Cortex of kidney (tissue), 1 donor: ENCODE measurements at places on chromosomes 3 and 15.

DNA sequence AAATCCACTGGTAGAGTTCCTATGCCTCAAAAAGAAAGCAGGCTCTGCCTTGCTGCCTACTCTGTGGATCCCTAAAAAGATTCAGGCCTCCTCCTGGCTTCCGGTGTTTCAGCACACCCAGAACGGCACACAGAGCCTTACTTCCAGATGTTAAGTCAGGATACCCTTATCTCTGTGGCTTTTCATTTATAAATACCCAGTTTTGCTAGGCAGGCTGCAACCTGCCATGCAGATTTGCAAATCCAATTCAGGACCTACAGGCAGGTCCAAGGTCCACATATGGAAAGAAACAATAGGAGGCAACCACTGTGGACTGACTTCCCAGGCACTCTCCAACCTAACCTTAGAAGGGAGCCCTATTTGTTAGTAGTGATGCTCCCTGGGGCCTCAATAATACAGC, 30.7 kb downstream of the EFL1 start:
- no peak for DNase-seq

DNA sequence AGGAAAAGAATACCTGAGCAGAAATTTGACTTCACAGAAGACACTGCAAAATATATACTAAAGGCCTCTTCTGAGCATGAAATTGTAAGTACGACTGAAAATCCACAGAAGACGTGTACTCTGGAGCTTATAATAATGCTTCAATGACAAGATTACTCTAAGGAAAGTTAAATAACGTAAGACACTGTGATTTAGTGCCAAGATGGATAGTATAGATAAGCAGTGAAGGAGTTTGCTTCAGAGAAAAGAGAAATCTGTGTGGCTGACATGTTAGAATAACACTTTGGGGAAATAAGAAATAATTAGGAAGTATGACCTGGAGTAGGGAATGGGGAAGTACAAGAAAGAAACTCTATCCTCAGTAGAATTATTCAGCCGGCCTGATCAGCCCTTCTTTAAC, 28.9 kb downstream of the ALDH1A2 start:
- DNase-seq = no peak

- no peak for DNase-seq
Observed at GRCh38 chr15:59438625-59439290, 772 bp downstream of the FAM81A start.

GRCh38 chr3:79362571-79363270, 405.1 kb downstream of the ROBO1 start:
- DNase-seq = no peak

GRCh38 chr3:7285505-7285904, 424.6 kb downstream of the GRM7 start:
- no peak for DNase-seq

DNA sequence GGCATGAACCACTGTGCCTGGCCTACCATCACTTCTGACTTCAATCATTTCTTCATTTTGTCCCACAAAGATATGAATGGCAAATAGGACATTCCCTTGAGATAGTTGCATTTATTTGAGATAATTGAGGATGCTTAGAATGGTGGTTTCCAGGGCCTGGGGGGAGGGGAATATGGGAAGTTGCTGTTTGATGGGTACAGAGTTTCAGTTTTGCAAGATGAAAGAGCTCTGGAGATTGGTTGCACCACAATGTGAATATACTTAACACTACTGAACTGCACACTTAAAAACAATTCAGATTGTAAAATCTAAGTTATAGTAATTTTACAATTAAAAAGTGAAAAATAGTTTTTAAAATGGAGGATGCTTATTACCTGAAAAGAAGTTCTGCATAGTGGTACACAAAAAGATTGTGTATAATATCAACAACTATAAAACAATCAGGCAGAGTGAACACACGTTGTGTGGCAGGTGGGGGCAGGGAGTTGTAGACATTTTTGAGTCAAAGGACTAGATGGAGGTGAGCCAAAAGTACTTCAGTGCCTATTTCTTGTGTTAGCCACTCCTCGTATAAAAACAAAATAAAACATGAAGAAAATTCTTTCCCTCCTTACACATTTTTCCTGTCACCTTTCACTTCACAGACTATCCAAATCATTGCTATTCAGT, 18.5 kb upstream of the RIOX2 start:
- DNase-seq = no peak

GRCh38 chr3:58411851-58412830, 21.5 kb downstream of the PDHB start:
- no peak for DNase-seq

DNA sequence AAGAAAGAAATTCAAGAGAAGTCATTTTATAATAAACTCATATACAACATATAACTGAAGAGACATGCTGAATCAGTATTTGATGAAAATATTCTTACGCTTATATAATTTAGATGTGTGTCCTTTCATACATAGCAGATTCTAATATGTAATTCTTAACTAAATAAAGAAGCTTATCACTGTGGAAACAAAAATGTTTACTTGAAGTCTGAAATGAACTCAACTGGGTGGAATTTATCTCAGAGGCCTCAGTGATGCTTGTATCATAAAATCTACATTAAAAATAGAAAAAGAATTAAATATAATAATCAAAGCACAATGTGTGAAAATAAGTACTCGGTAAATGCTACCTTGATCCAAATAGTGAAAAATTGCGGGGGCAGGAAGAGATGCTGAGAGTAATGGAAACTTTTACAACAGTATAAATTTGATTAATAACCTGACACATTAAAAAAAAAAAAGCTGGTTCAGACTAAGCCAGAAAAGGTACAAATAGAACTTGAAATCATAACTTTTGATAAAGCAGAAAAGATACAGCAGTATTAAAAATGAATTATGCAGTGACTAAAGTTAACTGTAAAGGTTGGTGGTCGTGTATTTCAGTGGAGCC, 12.0 kb upstream of the CBLB start:
- DNase-seq = no peak

DNA sequence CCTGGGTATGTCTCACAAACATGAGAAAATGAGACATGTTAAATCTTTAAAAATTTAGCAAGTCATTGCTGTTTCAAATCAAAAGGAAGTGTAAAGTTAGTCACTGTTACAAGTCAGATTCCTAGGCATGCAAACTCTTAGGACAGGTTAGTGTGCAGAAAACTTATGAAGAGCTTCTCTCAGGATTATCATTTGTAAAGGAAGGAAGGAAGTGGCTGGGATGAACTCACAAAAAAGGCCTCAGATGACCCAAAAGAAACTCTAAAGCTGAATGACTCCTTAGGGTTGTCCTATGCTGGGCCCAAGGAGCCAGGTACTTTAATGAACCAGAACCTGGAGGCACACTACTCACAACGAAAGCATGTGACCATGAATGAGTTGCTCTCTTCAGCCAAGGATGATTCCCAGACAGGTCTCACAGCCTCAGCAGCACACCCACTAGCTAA, 25.0 kb downstream of the MSL2 start:
- DNase-seq = no peak

DNA sequence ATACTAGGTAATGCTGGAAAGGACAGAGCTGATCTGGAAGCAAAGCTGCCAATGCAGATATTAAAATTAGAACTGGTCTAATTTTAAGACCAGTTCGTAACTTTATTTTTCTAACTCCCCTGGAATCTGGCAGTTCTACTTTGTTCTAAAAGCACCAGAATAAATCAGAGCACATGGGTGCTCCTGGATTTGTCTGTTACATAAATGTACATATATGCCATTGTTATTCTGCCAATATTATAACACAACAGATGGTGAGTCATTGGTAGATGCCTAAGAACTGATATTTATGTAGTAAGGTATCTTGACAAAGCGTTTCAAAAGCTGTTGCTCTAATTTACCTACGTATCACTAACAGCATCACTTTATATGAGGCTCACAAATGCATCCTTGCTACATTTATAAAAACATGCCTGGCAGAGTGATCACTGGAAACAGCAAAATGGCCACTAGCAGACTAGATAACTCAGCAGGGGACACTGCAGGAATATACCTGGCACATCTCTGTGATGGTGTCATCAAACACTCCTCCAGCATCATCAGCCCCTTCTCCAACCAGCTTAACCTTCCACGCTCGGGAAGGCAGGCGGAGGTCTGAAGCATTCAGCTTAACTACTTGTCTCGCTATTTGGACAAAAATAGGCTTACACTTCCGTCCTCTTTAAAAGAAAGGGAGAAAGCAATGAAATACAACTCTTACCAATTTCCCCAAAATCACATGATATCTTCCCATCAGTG, 26.2 kb downstream of the FBXL22 start:
- no peak for DNase-seq

GRCh38 chr3:49700453-49701128, 11.2 kb downstream of the RNF123 start:
- no peak for DNase-seq

- DNase-seq = no peak
Observed at GRCh38 chr15:80673561-80674244, 21.4 kb upstream of the ABHD17C start.

GRCh38 chr3:185353823-185354614, 8.9 kb upstream of the MAP3K13 start:
- no peak for DNase-seq

DNA sequence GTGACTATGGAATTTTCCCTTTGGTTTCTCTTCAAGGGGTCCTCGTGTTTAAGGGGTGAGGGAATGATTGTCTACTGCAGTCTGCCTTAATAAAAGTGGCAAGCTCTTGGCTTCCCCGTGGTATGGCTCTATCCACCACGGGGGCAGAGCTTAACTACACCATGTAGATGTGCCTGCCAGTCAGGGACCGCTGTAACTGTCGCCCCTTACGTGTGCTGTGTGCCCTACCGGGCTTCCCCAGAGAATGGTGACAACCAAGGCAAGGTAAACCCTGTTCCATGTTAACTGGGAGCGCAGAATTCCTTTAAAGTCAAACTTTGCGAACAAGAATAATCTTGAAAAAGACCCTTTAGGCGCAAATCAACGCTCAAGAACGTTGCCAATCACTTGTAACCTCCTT, 966 bp upstream of the C3orf80 start:
- DNase-seq = no peak

- DNase-seq = no peak
Observed at GRCh38 chr3:69751074-69751476, 11.8 kb downstream of the MITF start.

GRCh38 chr15:77009176-77009575, 14.2 kb downstream of the PSTPIP1 start:
- DNase-seq = no peak

DNA sequence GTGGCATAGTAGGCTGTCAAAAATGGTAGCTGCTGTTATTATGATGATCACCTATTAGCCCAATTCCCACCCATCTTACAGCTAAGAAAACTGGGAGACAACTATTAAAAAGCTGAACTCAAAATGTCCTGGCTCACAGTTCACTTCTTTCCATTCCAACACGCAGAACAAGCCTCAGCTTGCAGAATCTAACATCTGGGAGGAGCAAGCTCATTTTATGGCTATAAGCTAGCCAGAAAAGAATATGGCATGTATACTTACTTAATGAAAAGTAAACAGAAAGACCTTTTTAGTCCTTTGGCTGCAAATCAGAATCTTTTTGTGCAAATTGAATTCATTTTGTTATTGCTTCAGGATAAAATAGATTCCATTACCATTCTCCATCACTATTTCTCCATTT, 34.8 kb upstream of the CFAP20DC start:
- no peak for DNase-seq

- DNase-seq = no peak
Observed at GRCh38 chr15:67880651-67881182, 40.9 kb upstream of the RNU6-1 start.

DNA sequence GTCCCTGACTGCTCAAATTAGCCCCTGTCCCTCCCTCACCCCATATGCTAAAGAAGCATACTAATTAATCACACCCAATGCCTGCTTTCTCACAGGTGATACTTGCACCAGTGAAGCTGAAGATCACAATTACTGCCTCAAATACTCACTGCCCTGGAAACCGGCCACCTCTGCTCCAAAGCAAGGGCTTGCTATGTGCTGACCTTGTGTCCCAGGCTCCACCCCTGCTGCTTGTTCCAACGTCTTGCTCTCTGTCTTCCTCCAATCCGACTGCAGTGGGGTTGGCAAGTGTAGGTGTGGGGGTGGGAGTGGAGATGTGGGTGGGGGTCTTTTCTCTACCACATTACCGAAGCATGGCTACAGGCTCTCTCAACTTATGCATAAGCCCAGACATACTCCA, 55.7 kb upstream of the PSMD6 start:
- DNase-seq = no peak

DNA sequence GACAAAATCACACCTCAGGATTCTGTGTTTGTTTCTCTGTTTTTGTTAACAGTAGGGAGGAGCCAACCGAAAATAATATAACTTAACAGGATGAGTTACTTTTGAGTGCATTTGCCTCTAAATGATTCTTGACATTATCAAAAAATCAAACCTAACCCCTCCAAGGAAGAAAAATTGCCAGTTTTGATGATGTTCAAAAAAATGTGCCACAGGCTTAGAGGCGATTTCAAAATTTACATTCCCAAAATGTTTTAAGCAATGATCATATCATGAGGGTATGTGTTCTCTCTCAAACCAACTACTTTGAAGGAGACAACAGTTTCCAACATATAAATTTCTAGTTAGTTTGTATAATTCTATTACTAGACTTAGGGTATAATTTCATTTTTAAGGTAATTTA, 6.7 kb downstream of the VGLL3 start:
- no peak for DNase-seq

DNA sequence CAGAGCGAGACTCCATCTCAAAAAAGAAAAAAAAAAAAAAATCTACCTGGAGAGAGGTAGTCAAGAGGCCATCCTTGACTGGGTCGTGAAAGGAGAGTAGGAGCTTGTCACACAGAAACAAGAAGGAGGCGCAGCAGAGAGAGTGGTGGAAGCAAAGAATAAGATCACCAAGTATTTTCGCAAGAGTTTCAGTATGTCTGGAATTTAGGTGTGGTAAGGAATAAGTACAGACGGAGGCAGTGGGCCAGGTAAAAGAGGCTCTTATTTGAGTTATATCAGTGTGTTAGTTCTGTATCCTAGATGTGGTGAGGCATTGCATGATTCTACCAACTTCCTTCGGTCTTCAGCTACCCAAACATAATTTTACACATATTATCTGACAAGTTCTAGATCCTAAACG, 14.6 kb upstream of the ATP10A start:
- no peak for DNase-seq

GRCh38 chr15:80870893-80871292, 91.7 kb downstream of the CEMIP start:
- DNase-seq = no peak

DNA sequence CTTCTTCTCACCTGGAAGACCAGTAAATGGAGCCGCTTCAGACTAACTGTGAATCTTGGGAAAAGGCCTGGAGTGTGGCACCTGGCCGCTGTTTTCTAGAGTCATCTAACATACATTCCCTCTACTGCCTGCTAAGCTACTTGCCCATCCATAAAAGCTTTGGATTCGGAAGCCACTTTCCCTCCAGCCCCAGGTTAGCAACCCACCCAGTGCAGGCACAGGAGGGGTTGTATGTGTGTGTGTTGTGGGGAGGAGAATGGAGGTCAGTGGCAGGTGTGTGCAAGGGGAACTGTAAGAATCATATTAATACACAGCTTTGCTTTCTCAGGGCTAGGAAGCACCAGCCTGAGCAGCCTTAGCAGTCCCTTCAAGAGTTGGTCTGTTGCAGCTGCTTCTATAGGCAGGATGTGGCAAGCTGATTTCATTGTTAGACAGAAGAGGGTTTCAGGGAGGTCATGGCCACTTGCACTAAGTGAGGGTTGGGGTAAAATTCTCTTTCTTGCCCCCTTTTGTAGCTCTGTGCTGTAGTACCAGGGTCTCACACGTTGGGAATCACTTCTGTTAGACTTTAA, 8.9 kb downstream of the NSUN3 start:
- DNase-seq = no peak

- no peak for DNase-seq
Observed at GRCh38 chr3:36362973-36363372, 17.3 kb upstream of the STAC start.
